ENCODE measurements at places on chromosomes 5 and 9.

DNA sequence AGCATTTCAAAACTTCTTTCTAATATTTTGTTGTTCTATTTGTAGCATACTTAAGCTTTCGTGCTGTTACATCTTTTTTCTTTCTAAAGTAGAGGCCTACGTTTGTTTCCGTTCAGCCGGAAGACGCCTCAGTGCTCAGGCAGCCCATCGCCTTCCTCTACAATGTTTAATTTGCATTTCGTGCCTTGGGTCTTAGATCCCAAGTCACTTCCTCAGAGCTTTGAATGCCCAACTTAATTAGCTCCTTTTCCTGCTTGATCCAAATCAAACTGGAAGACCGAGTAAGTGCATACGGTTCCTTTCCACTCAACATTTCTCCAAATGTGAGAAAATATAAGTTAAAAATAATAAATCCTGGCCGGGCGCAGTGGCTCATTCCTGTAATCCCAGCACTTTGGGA is 43.2 kb downstream of the MRPL36 start:
- no peak overlapping the region for H3K27ac ChIP-seq
- H3K4me3 ChIP-seq: no peak overlapping the region
- H3K36me3 ChIP-seq: no peaks in the 10 kb centered on the region
- no peaks in the 10 kb centered on the region for H3K4me1 ChIP-seq
- no peak for DNase-seq
- no peaks in the 10 kb centered on the region for H3K27me3 ChIP-seq

DNA sequence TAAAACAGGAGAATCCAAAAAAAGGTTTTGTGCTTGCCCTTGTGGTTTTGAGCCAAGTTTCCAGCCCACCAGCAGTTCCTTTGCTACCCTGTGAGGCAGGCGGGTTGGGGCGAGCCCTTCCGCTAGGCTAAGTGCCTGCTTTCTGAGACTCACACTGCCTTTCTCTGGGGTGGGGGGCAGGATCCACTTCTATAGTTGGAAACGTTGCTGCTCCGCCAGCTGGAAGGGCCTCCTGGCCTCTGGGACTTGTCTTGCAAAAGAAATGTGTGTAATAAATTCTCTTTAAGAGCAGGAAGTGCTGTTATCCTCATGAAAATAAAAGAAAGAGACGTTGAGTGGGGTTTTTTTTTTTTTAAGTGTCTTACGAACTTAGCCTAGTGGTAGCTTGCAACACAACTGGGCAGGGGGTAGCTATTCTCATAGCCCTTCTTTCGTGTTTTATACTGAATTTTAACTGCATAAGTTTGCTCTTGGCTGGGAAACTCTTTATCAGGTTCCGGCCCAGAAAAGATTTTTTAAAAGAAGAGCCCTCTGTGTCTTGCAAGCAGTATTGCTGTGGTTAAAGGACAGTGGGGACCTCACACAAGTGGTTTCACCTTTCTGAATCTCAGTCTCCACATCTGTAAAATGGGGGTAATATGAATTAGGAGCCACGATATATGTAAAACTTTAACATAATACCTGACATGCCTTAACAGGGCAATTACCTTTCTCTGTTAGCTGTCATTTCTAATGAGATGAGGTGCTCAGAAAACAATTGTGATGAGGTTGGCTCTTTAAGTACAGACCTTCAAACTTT is 19.8 kb downstream of the JADE2 start:
- DNase-seq: no peak
- H3K27ac ChIP-seq: no peak overlapping the region

DNA sequence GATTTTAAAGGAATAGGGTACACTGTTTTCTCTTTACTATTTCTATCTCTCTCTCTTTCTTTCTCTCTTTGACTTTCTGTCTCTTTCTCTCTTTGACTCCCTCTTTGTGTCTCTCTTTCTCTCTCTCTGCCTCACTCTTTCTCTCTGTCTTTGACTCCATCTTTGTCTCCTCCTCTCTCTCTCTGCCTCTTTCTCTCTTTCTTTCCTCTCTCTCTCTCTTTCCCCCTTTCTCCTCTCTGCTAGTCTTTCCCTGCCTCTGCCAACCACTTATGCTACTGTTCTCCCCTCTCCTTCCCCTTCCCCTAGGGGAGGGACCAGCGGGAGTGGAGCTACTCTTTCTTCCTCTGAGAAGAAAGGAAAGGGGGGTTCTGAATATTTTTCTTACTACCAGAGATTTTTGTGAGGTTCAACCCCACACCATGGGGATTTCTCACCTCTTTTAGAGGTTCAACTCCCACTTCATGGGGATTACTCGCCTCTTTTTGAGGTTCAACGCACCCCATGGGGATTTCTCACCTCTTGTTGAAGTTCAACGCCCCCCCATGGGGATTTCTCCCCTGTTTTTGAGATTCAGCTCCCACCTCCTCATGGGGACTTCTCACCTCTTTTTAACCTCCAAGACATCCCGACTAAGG is 309.9 kb downstream of the NR3C1 start:
- H3K27me3 ChIP-seq: no peaks in the 10 kb centered on the region
- H3K4me3 ChIP-seq: no peak overlapping the region
- H3K4me1 ChIP-seq: peaks cover 9% of the 10 kb centered on the region
- no peaks in the 10 kb centered on the region for H3K36me3 ChIP-seq

GRCh38 chr5:141649056-141649688 is 2.0 kb downstream of the FCHSD1 start:
- no peak overlapping the region for H3K4me3 ChIP-seq
- no peaks in the 10 kb centered on the region for H3K4me1 ChIP-seq
- no peak overlapping the region for H3K27ac ChIP-seq
- H3K27me3 ChIP-seq: no peaks in the 10 kb centered on the region

GRCh38 chr5:72377910-72378638 is 57.9 kb downstream of the PTCD2 start:
- no peaks in the 10 kb centered on the region for H3K27me3 ChIP-seq
- no peak overlapping the region for H3K4me3 ChIP-seq
- no peaks in the 10 kb centered on the region for H3K4me1 ChIP-seq
- no peak overlapping the region for H3K27ac ChIP-seq
- peak; percentile 63 for DNase-seq

GRCh38 chr9:118321788-118322187 is 617.6 kb downstream of the TLR4 start:
- H3K4me1 ChIP-seq: no peaks in the 10 kb centered on the region
- H3K36me3 ChIP-seq: no peaks in the 10 kb centered on the region
- no peak overlapping the region for H3K4me3 ChIP-seq

- H3K4me3 ChIP-seq: peak overlapping the region; percentile 69
- H3K4me1 ChIP-seq: peaks cover 38% of the 10 kb centered on the region
- DNase-seq: peak; percentile 49
- peaks cover 37% of the 10 kb centered on the region for H3K36me3 ChIP-seq
- H3K27ac ChIP-seq: peak overlapping the region; percentile 98
Measured at GRCh38 chr9:125240649-125240999, 519 bp downstream of the HSPA5 start.

Data from cardiac muscle cell (in vitro differentiated cells and primary cell).